Erythroblast (primary cell): ENCODE measurements at places on chromosomes 1 and 21.
A peak's percentile ranks its signal among the peaks of the same experiment; 100 is the strongest.

- no peak for DNase-seq
Observed at GRCh38 chr1:173409613-173410012, 67.5 kb upstream of the PRDX6 start.

DNA sequence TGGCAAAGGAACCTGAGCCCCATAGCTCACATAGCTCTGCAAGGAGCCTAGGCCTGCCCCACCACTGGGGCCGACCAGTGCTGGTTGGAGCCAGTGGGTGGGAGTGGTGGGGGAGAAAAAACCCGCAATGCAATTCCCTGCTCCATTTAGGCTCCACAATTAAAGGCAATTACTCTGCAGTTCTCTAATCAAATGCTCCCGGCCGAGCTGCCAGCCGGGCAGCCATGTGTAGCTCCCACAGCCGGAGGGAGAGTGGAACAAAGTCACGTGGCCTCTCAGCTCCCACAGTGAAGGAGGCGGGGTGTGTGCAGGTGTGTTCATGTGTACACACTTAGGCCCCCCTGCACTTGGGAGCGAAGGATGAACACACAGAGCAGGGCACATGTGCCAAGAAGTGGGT, 81.6 kb downstream of the KIRREL1 start:
- no peak for DNase-seq

DNA sequence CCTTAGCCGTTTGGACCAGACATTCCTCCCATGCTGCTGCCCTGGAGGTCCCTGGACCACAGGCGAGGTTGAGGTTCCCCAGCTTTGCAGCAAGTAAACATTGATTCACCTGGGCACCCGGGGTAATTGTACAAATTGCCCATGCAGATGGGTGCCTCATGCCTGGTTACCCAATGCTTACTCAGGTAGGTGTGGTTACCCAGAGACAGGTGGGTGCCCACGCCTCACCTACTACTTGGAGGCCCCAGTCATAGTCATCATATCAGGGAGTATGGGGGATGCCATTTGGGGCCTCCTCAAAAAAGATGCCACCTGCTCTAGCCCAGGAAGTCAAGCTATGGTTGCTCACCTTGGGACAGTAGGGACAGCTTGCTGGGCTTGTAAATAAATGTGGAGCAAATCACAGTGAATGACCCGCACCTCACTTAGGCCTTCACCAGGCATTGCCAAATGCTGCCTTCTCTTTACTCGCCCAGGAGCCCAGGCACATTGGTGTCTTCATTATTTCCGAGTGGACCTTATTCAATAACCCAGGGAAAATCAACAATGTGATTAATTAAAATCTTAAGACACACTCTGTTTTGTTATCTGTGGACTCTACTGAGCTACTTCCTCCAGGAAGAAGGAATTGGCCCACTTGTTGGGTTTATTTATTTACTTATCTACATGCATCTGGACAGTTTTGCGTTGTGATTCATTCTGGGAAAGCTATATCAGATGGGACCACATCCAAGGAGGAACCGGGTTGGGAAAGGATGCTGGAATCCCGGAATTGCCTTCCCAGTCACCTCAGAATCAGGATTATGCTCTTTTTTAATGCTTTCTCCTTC, 35.6 kb upstream of the GRHL3 start:
- DNase-seq: no peak

DNA sequence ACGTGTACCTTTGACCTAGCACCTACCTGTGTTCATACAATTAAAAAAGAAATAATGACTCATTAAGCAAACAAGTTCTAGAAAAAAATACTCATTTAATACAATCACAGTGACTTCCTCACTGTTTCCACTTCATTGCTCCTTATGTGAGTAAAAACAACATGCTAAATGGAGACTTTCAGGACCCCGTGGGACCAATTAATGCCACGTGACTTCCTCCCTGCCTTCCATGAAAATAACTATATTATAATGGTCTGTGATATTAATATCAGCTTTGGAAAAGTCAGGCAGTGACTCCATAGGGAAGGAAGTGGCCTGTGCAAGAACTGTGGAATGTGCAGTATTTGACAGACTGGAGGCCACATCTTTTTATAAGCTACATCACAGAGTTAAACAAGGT, 337.8 kb downstream of the HLX start:
- no peak for DNase-seq

GRCh38 chr1:156781585-156782186, 14.4 kb downstream of the PRCC start:
- no peak for DNase-seq

GRCh38 chr21:14911351-14911750, 153.4 kb downstream of the NRIP1 start:
- no peak for DNase-seq

GRCh38 chr1:23196627-23197328, 20.5 kb downstream of the HTR1D start:
- DNase-seq: no peak

DNA sequence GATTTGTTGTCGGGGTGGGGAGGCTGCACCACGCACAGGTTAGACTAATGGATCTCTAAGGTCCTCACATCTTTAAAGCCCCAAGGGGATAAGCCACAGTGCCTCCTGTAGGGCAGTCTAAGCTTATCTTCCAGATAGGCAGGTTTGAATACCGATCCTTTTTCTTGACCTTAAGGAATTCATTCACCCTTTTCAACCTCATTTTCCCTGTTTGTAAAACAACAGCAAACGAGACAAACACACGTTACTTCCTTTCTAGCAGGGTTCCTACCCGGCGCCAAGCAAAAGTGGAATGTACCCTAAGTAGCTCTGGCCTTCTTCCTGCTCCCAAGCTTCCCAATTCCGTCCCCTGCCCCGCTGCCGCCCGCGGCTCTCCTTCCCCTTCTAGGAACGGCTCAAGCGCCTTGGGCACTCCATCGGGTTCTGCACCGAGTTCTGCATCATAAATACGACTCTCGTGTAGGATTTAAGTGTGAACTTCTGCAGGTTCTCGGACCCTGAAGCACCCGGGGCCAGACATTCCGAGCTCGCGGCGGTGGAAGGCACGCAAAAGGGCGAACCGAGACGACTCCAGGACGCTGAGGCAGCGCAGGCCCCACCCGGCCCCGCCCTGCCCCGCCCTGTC, 548 bp upstream of the CDC20 start:
- DNase-seq: peak; percentile 64

DNA sequence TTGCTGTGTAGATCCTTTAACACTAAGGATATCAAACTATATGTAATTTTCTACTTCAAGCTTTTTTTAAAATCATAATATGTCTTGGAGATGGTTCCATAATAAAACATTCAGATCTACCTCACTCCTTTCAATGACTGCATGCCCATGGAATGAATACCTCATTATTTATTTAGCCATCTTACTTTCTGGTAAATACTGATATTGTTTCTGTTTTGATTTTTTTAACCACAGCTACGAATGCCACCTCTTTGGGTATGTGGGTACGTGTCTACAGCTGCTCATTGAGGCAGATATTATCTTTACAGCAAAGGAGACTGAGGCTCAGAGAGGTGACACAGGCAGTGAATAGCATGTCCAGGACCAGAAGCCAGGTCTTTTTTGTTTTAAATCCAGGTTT, 215.7 kb downstream of the ST6GALNAC3 start:
- no peak for DNase-seq

GRCh38 chr1:1130206-1131120, 14.6 kb upstream of the C1orf159 start:
- no peak for DNase-seq

DNA sequence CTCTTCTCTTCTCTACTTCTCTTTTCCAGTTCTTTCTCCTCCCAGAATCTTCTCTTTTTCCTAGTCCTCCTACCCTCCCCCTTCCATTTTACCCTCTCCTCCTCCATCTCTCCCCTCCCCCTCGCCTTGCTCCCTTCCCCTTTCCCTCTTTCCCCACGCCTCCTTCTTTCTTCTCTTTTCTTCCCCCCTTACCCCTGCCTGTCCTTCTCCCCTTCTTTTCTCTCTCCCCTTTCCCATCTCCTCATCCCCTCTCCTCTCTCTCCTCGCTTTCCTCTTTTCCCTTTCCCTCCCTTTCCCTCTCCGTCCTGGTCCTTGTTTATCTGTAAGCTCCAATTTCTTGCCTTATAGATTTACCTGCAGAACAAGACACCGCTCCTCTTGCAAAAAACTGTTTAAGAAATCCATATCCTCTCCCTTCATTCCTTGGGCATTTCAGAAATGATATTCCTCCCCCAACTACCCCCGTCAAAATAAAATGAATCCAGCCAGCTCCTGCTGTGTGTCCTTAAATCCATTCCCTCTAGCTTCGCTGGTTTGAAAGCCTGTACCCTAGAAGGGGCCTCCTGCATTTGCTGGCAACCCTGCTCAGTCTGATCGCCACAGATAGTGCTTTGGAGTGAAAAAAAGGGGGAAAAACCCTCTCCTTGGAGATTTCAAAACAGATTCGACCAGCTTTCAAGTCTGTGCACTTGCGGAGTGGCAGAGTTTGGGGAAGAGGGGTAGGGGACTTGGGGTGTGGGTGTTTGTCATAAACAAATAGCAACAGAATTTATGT, 89.4 kb downstream of the PAPPA2 start:
- DNase-seq: no peak

GRCh38 chr1:41704196-41704595, 214.5 kb downstream of the HIVEP3 start:
- no peak for DNase-seq

DNA sequence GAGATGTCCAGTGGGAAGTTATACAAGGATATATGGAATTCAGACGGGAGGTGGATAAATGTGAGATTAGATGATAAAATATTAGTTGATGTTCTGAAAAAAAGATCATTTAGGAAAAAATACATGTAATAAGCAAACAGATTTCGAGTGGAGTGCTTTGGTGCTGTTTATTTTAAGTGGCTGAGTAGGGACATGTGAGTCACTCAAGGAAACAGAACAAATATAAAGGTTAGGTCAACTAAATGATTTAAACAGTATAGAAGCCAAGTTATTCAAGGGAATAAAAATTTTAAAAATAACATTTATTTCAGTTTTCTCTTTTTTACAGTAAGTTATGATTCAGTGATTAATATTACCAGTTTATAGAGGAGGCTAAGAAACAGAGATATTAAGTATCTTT, 1046.7 kb upstream of the B3GALT2 start:
- no peak for DNase-seq

GRCh38 chr1:182789138-182790076, at the start of gene NPL:
Gene NPL (plus strand): TSS chr1:182789773. CDS start chr1:182794372, 4,599 bp downstream.
- peak; percentile 93 for DNase-seq

DNA sequence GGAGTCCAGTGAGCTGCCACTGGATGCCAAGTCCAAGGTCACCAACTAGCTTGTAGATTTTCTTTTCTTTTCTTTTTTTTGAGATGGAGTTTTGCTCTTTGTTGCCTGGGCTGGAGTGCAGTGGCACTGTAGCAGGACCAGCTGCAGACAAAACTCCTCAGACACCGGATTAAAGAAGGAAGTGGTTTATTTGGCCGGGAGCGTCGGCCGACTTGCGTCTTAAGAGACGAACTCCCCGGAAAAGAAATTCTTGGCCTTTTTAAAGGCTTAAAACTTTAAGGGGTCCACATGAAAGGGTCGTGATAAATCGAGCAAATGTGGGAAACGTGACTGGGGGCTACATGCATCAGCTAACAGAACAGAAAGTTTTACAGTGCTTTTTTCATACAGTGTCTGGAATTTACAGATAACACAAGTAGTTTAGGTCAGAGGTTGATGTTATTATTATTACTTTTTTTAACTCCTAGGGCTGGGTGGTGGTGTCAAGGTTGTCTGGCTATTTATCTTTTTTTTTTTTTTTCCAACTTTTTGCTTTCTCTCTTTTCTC, 36.4 kb upstream of the CFAP126 start:
- no peak for DNase-seq

DNA sequence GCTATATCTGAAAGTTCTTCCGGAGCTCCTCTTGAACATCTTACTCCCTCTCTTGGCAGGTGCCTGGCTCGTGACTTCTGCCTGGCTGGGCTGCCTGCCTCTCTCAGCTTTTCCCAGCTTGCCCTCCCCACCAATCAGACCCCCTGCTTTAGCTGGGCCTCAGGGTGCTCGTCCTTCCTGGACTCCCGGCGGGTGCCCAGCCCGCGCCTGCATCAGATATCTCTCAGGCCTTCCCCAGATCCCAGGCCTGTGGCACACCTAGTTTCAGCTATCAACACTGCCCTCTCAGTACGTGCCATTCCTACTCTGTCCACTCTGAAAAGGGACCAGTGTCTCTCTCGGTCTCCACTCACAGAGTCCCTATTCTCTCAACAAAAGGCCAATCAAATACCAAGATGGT, 96.5 kb upstream of the CLDN14 start:
- DNase-seq: no peak

GRCh38 chr1:50027794-50028193, 4.0 kb upstream of the AGBL4 start:
- DNase-seq: no peak

GRCh38 chr1:153396461-153396860, 5.6 kb upstream of the S100A8 start:
- DNase-seq: no peak

- peak; percentile 35 for DNase-seq
Observed at GRCh38 chr1:36864182-36864822, 170.0 kb downstream of the GRIK3 start.

DNA sequence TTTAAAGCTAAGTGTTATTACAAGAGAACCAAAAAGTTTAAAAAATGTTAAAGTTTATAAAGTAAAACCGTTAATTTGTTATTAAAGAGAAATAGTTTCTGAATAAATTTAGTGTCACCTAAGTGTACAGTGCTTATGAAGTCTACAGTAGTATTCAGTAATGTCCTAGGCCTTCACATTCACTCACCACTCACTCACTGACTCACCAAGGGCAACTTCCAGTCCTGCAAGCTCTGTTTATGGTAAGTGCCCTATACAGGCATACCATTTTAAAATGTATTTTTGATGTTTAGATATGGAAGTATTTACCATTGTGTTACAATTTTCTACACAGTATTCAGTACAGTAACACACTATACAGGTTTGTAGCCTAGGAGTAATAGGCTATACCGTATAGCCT, 60.1 kb upstream of the GCLM start:
- no peak for DNase-seq

DNA sequence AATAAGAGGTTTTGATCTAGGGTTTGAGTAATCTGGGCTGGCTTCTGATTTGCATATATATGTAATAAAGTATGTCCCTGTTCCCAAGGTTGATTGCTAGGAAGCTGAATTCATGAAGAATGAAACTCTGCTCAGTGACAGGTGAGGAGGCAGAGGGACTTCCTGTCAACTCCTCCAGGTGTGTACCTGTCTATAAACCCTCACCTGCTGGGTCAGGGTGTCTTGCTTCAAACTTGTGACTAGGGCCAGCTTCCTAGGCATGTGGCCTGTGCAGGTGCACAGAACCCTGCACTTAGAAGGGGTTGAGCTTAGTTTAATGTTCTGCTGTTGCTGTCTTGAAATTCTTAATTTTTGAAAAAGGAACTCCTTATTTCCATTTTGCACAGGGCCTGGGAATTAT, 21.1 kb downstream of the OLFML3 start:
- DNase-seq: no peak

GRCh38 chr1:95415146-95415545, 181.1 kb downstream of the RWDD3 start:
- no peak for DNase-seq
